ENCODE measurements at places on chromosomes 7 and 10. TPM values are rescaled to one million over a fixed set of nuclear protein-coding genes. Genes with fewer than 3 reads are reported as not detected.

GRCh38 chr7:77352665-77353406 is 63.3 kb downstream of the GSAP start:
- ATAC-seq, result no peak

DNA sequence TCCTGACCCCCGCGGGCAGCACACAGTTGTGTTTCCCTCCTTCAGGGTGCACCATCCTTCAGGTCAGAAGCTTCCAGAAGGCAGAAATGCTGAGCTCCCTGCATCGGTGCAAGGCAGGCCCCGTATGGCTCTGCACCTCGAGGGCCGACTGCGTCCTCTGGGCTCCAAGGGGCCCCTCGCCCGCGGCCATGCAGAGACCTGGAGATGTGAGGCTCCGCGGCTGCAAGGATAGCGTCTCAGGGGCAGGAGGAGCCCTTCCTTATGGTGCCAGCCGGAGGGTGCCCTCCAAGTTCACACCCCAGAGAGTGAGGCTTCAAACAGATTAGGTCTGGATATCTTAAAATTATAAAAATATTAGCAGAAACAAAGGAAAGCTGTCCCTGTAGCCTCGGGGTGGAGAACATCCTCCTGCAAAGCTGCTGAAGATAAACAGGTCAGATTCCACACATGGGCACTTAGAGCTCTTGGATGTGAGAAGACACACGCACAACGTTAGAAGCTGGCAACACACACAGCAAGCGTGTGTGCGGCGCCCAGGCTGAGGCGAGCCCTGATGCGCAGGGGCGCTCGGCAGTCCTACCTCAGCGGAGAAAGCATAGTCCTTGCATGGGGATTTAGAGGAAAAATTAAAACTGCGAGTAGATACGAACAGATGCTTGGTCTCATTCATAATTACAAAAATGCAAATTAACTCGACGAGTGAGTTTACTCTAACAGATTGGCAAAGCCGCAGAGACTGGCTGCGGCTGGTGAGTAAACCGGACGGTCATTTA is 20.4 kb downstream of the KNDC1 start:
- no peak for ATAC-seq

- no peak for ATAC-seq
Observed at GRCh38 chr7:48245751-48246472, 74.7 kb downstream of the ABCA13 start.

- no peak for ATAC-seq
Observed at GRCh38 chr10:21130108-21130507, 233.0 kb upstream of the NEBL start.

GRCh38 chr10:47078393-47079203 is 167.4 kb downstream of the PTPN20 start:
- no peak for ATAC-seq

- ATAC-seq, result no peak
Observed at GRCh38 chr7:113491305-113491704, 373.0 kb upstream of the SMIM30 start.

DNA sequence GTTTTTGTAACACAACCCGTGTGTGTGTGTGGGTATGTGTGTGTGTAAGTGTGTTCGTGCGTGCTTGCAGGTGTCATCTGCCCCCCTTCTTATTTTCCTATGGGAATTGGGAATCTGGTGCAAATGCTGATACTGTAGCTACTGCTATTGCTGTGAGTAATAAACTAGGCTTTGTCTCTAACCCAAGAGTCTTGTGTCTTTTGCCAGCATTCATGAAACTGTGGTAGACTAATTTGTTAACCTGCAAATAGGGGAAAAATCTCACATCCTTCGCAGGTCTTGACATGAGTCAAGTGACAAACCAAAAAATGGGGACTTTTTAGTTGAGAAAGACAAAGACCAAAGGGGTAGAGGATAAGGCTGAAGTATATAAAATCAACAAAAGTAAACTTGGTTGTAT is 57.9 kb upstream of the FAM133B start:
- ATAC-seq, result no peak

- ATAC-seq, result no peak
Observed at GRCh38 chr7:3234851-3235250, 66.2 kb upstream of the SDK1 start.

GRCh38 chr10:93070378-93071176 is 3.1 kb upstream of the CYP26A1 start:
- no peak for ATAC-seq

GRCh38 chr10:109219935-109220605 is 703.2 kb downstream of the XPNPEP1 start:
- ATAC-seq, result no peak

GRCh38 chr7:7188091-7188490 is 5.7 kb downstream of the C1GALT1 start:
- no peak for ATAC-seq

The SPDYE2B gene
- total RNA-seq, result not detected

The ADAMTS14 gene
- total RNA-seq, result not detected

The RNF32 gene
- total RNA-seq, result 0.35 TPM

The PDE6C gene
- total RNA-seq, result not detected

The UNCX gene
- total RNA-seq, result not detected

The SHH gene
- not detected for total RNA-seq

Data from gastroesophageal sphincter (tissue), 4 donors.